WERI-Rb-1 (cell line): ENCODE measurements at places on chromosomes 7 and 10.
A peak's percentile ranks its signal among the peaks of the same experiment; 100 is the strongest.

GRCh38 chr7:74430961-74431466, 22.7 kb upstream of the GTF2IRD1 start:
- no peak for DNase-seq

GRCh38 chr10:19825700-19826099, 9.5 kb downstream of the PLXDC2 start:
- no peak for DNase-seq

DNA sequence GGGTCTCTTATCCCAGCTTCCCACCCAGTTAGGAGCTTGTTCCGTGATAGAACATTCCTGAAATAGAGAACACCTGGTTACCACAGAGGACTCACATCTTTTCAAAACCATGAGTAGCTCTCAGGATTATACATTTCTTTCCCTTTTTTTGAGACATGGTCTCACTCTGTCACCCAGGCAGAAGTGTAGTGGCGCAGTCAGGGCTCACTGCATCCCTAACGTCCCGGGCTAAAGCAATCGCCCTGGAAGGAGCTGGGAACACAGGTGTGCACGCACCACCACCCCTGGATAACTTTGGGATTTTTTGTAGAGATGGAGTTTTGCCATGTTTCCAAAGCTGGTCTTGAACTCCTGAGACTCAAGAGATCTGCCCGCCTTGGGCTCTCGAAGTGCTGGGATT, 144.0 kb downstream of the RNF216 start:
- DNase-seq = no peak

GRCh38 chr7:138752518-138753149, 45.2 kb upstream of the TMEM213 start:
- no peak for DNase-seq

DNA sequence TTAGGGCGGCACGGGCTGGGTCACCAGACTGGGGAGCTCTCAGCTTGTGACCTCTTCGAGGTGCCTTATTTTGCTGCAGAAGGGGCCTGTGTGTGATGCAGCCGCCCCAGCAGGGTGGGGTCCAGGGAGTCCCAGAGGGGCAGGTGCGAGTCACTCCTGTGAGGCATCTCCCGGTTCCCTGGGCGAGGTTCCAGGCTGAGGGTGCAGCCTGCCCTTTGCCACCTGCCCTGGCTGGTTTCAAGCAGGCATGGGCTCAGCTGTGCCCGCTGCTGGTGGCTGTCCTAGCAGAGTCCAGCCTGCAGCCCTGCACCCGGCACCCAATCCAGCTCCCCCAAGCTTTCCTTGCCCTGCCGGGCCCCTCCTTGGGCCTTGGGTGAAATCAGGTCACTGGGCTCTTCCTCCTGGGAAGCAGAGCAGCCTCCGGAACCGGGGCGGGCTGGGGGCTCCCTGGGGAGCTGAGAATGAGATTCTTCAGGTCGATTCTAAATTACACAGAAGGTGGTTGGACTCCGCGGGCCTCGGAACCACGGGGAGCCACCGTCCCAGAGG, 64.8 kb downstream of the PWWP2B start:
- DNase-seq = no peak

DNA sequence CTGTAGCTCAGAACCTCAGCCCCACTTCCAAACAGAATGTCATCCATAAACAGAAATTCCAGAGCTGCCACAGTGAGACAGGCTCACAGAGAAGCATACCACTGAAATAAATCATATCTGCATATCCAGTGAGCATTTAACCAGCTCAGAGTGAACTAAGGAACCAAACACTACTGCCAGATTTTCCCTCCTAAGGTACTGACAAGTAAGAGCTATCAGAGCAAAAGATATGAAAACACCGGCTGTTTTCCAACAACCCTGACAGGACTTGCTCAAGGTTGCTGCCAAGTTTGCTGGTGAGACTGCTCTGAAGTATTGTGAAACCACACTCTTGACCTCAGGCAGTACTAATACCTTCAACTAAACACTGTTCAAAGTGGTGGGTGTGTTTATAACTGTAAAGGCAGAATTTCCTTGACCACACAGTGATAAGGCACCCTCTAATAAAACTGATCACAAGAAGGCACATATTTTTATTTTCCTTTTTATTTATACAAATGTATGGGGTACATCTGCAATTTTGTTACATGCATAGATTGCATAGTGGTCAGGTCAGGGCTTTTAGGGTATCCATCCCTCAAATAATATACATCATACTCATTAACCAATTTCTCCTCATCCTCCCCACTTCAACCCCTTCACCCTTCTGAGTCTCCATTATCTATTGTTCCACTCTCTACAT, 18.3 kb downstream of the SGMS1 start:
- DNase-seq = no peak

DNA sequence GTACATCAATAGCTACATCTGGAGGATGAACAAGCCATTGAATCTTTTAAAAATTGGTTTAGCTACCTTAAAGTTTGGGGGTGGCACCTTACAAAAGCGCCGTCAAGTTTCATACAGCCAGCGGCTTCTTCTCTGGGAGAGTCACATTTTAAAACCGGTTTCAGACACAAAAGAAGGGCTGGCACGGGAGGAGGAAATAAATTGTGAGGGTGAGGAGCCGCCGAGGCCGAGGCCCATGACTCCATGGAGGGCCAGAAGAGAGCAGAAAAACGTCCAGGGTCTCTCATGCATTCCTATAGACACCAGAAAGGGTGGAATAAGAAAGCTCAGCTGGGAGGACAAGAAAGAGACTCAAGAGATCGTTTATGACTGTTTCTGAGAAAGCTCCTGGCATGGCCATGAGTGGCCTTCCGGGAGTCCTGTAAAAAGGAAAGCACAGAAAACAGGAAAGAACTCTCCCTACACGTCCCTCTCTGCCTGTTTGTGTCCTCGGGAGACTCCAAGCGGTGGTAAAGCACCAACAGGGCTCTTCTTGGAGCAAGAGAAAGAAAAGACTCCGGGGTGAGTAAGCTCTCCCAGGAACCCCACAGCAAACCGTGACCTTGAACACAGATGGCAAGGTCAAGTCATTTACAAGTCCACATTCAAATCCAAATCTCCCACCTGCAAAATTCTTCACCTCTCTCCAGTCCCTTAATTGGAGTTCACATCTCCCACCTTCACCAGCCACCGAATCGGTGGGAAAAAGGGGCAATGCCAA, 1.8 kb downstream of the FRAT2 start:
- no peak for DNase-seq

GRCh38 chr10:48545462-48546145, 59.3 kb downstream of the ARHGAP22 start:
- DNase-seq = no peak

DNA sequence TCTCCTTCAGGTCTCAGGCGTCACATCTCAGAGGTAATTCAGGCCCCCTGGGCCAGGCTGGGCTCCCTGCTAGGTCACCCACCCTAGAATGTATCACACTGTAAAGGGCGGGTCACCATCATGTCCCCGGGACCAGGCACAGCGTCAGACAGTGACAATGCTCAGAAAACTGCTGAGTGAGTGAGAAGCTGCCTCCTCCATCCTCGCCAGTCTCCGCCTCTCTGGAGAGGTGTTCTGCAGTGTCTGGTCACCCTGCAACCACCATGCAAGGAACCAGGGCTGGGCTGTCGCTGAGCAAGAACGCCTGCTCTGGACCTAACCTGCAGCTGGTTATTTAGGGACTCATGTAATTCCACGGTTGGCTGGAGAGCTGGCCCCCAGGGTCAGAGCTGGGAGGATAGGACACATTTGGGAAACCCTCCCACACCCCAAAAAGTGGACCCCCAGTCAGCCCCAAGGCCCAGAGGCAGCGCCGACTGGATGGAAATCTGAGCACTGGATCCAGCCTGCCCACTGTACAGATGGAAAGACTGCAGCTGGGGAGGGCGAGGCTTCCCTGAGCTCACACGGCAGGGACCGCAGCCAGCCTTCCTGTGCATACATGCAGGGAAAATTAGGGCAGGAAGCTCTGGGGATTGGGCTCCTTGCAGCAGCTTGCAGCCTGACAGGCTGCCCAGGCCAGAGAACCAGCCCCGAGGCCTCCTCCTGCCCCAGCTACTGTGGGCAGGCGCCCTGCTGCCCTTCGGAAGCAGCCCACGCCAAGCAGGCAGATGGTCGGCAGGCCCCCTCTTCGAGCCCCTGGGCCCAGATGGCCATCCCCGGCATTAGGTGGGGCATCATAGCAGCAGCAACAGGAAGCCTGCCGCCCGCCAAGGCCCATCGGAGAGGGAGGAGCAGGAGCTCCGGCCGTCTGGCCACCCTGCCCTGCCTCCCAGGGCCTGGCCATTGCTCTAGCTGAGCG, 105.4 kb upstream of the ZMIZ1 start:
- DNase-seq = peak; percentile 59

- no peak for DNase-seq
These were observed 13.6 kb upstream of the MICU1 start for GRCh38 chr10:72639441-72639873.

DNA sequence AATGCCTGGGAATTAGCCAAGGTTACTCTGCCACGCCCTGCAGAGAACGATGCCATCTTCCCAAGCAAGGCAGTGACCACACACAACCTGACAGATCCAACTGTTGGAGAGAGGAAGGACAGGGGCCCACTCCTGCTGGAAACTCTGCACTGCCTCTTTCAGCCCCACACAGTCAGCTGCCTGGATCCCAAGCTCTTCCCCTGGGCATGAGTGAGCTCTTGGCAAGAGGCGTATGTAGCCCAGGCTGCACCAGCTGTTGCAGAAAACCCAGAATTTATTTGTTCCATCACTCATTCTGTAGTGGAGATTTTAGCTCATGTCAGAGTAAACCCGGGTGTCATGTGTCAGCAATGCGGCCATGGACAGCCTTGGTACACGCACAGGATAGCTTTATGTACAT, 135.1 kb upstream of the TRIM24 start:
- DNase-seq = no peak

DNA sequence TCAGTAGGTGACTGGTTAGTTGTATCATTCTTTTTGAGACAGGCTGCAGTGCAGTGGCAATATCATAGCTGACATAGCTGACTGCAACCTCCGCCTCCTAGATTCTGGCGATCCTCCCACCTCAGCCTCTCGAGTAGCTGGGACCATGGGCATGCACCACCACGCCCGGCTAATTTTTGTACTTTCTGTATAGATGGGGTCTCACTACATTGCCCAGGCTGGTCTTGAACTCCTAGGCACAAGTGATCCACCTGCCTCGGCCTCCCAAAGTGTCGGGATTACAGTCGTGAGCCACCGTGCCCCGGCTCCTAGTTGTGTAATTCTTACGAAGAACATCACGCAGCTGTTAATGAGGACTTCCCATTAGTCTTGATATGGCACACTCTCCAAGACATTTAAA, 123.4 kb upstream of the VKORC1L1 start:
- no peak for DNase-seq

- no peak for DNase-seq
These were observed 171.5 kb downstream of the AKR1D1 start for GRCh38 chr7:138247568-138248333.

DNA sequence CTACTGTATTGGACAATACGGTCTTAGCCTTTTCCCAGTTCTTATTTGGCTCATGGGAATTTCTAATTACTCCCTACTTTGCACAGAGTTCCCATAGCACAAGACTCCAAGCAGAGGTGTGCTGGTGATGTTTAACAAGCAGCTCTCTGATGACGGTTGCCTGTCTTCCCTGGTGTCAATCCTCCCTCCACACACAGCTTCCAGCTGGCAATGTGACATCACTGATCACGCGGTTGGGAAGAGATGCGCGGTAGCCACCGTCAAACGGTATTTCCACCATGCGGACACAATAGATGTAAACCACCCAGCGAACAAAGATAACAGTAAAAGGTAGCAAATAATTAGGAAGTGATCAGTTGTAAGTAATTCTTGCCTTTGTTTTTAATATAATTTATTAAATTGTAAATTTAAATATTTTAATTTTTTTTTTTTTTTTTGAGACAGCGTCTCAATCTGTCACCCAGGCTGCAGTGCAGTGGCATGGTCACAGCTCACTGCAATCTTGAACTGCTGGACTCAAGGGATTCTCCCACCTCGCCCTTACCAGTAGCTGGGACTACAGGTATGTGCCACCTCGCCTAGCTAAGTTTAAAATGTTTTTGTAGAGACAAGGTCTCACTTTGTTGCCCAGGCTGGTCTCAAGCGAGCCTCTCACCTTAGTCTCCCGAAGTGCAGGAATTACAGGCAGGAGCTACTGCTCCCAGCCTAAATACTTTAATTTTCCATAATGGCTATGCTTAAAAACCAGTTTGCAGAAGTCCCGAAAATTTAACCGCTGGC, 36.3 kb upstream of the IL15RA start:
- no peak for DNase-seq

GRCh38 chr10:35206274-35206673, 79.6 kb downstream of the CREM start:
- no peak for DNase-seq

GRCh38 chr7:105816954-105817615, 59.3 kb downstream of the ATXN7L1 start:
- no peak for DNase-seq

GRCh38 chr10:35505241-35505873, 99.8 kb upstream of the GJD4 start:
- DNase-seq = no peak

- DNase-seq = no peak
These were observed 21.6 kb downstream of the CREB3L2 start for GRCh38 chr7:137980308-137980707.

DNA sequence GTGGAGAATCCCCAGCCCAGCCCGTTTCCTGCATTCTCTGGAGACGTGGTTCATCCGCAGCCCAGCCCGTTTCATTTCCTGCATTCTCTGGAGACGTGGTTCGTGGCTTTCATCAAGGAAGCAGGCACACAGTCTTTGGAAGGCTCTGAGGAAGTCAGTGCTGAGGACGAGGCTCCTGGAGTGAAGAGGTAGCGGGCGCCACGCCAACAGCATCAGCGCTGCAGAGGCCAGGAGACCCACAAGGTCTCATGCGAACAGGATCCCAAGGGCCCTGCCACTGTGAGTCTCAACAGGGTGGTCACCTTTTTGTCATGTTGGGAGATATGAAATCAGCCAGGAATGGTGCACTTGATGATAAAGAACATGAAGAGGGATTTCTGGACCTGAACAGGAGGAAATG, 12.4 kb upstream of the TCERG1L start:
- DNase-seq = no peak

GRCh38 chr10:49160110-49160509, 26.3 kb upstream of the FAM170B start:
- DNase-seq = no peak

GRCh38 chr7:46897381-46897780, 684.5 kb downstream of the TNS3 start:
- no peak for DNase-seq

GRCh38 chr7:98066934-98067507, 39.6 kb upstream of the LMTK2 start:
- DNase-seq = no peak

GRCh38 chr7:142870566-142871259, 14.8 kb downstream of the TRPV6 start:
- no peak for DNase-seq

GRCh38 chr10:80144067-80144695, 11.7 kb downstream of the PLAC9 start:
- DNase-seq = peak; percentile 41

DNA sequence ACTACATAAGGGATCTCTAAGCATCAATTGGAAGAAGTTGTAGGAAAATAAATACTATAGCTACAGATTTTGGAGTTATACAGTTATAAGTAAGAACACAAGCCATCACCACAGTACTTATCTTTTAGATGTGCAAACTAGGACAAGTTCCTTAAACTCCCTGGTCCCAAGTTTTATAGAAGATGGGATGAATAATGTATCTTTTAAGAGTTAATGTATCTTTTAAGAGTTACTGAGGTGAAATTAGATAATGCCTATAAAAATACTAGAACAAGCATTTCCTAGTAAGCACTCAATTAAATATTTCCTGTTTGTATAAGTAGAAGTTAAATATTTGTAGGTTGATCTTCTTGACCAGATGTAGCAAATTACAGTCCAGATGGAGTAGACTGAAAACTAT, 56.8 kb downstream of the SEMA3A start:
- no peak for DNase-seq
